Smooth muscle cell of the umbilical artery (primary cell): ENCODE measurements at places on chromosomes 7 and 10. TPM values are rescaled to one million over a fixed set of nuclear protein-coding genes. Genes with fewer than 3 reads are reported as not detected.

The PAX2 gene
- not detected in 2 replicates for total RNA-seq

The PLEKHS1 gene
- not detected in 2 replicates for total RNA-seq

The SEMA3A gene
- total RNA-seq = 18.1 and 28.1 TPM in 2 replicates

The COX19 gene
- total RNA-seq = 13.7 and 14.1 TPM in 2 replicates

The VWA2 gene
- not detected in 2 replicates for total RNA-seq

The FAM204A gene
- total RNA-seq = 49.9 and 55.5 TPM in 2 replicates

The ENTPD1 gene
- 0.09 TPM in 1 of 2 replicates, not detected in the other for total RNA-seq

The ANKRD22 gene
- not detected in 2 replicates for total RNA-seq

The MAGI2 gene
- 10.1 and 16.0 TPM in 2 replicates for total RNA-seq

The MEOX2 gene
- under 0.01 TPM in 1 of 2 replicates, not detected in the other for total RNA-seq

The CCAR1 gene
- total RNA-seq = 23.3 and 23.8 TPM in 2 replicates

The DNAJC9 gene
- total RNA-seq = 22.0 and 34.3 TPM in 2 replicates

The FZD8 gene
- total RNA-seq = 17.8 and 25.2 TPM in 2 replicates

The BET1 gene
- 50.1 and 63.0 TPM in 2 replicates for total RNA-seq

The PLA2G12B gene
- not detected in 2 replicates for total RNA-seq

The ANXA8L1 gene
- 2.9 and 4.5 TPM in 2 replicates for total RNA-seq

The HOXA10 gene
- total RNA-seq = 13.7 and 26.7 TPM in 2 replicates

The SPDYE2B gene
- not detected in 2 replicates for total RNA-seq

The STK31 gene
- total RNA-seq = not detected in 2 replicates

The LIPK gene
- total RNA-seq = not detected in 2 replicates

The SFTPA1 gene
- not detected in 2 replicates for total RNA-seq

The ASAH2 gene
- total RNA-seq = 0.59 and 2.3 TPM in 2 replicates

The TFPI2 gene
- total RNA-seq = 649 and 876 TPM in 2 replicates

The MOGAT3 gene
- total RNA-seq = not detected in 2 replicates

The ITIH2 gene
- total RNA-seq = under 0.01 TPM in 1 of 2 replicates, not detected in the other

The CRPPA gene
- 1.7 and 2.7 TPM in 2 replicates for total RNA-seq

The DOCK1 gene
- 69.8 and 102 TPM in 2 replicates for total RNA-seq

The DNAH11 gene
- total RNA-seq = 1.2 and 3.0 TPM in 2 replicates

The MNX1 gene
- total RNA-seq = not detected in 2 replicates

The CDNF gene
- 0.51 and 0.59 TPM in 2 replicates for total RNA-seq

The RINT1 gene
- 15.4 and 25.7 TPM in 2 replicates for total RNA-seq

The FFAR4 gene
- total RNA-seq = not detected in 2 replicates

The HMX3 gene
- total RNA-seq = not detected in 2 replicates

The ZNF467 gene
- 0.14 and 0.59 TPM in 2 replicates for total RNA-seq

The DPP6 gene
- total RNA-seq = not detected in 2 replicates

The RNF133 gene
- total RNA-seq = 0.30 and 0.74 TPM in 2 replicates
